ENCODE measurements at places on chromosomes 3 and 15.

- no peak for DNase-seq
Observed at GRCh38 chr3:129558772-129559564, 16.0 kb downstream of the H1-8 start.

- no peak for DNase-seq
Observed at GRCh38 chr3:8938021-8938420, 25.3 kb downstream of the RAD18 start.

GRCh38 chr15:22958487-22959280 is 21.5 kb downstream of the CYFIP1 start:
- no peak for DNase-seq

DNA sequence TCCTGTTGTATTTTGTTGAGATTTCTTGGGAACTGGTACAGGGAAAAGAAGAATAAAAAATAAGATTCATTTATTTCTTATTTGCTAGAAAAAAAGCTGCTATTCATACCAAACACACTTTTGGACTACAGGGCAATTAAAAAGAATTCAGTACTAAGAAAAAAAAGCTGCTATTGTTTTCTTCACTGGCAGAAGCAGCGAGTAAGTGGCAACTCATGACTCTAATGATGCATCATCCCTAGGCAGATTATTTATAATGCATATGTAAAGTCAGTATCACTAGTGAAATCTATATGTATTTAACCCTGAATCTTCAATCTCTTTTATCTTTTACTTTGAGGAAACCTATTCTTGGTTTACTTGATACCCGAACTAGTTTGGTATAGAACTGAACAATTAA is 15.2 kb downstream of the PFN2 start:
- DNase-seq = no peak

- no peak for DNase-seq
Observed at GRCh38 chr3:81289676-81290075, 471.8 kb downstream of the GBE1 start.

Data from activated CD8-positive, alpha-beta T cell treated with anti-CD3 and anti-CD28 coated beads, Interleukin-2, amount 10 ng/mL, durations not matched to agents 7 days and 5 days (primary cell).